ENCODE measurements at places on chromosomes 1 and 21. TPM values are rescaled to one million over a fixed set of nuclear protein-coding genes. Genes with fewer than 3 reads are reported as not detected.

- no peak for DNase-seq
Measured at GRCh38 chr1:113219828-113220227, 146.8 kb downstream of the LRIG2 start.

- DNase-seq: no peak
Measured at GRCh38 chr1:207240325-207241101, 81.0 kb upstream of the CD55 start.

The SAMD13 gene
- 2.9 TPM for polyA plus RNA-seq

The MPL gene
- polyA plus RNA-seq: not detected

DNA sequence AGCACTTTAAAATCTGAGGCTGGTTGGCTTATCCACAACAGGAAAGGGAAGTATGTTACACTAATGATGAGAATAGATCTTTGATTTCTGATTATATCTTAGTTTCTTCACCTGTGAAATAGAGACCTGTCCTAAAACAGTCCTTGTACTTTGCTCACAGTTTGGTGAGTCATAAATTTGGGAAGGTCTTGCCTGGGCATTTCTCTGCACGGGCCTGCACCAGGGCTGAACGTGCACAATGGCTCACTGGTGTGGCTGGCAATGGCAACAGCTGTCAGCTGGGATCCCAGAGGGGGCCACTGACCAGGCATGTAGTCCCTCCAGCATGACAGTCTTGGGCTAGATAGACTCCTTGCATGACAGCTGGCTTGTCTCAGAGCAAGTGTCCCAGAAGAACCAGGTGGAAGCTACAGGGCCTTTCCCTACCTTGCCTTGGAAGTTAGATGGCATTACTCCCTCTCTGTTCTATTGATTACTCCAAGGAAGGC lies 367.4 kb downstream of the DISC1 start:
- no peak for DNase-seq

DNA sequence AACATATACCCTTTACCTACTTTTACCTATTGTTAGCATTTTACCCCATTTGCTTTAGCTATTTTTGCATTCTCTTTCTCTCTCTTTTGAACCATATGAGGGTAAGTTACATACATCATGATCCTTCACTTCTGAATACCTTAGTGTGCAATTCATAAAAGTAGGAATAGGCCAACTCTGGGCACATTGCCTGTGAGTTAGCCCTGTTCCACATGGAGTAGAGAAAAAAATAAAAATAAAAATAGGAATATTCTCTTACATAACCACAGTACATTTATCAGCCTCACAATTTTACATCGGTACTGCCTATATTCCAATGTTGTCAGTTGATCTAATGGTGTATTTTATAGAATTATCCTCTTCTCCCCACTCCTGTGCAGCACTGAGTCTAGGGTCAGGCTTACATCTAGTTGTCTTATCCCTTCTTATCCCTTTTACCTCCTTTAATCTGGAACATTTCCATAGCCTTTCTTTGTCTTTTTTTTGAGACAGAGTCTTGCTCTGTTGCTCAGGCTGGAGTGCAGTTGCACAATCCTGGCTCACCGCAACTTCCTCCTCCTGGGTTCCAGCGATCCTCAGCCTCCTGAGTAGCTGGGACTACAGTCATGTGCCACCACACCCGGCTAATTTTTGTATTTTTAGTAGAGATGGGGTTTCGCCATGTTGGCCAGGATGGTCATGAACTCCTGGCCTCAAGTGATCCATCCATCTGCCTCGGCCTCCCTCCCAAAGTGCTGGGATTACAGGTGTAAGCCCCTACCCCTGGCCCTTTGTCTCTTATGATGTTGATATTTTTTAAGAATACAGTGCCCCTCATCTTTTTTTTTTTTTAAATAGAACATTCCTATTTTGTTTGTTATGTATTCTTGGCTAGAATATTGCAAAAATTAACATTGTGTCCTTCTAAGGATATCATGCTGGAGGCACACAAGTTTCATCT lies 11.1 kb upstream of the SLC30A1 start:
- DNase-seq: no peak

DNA sequence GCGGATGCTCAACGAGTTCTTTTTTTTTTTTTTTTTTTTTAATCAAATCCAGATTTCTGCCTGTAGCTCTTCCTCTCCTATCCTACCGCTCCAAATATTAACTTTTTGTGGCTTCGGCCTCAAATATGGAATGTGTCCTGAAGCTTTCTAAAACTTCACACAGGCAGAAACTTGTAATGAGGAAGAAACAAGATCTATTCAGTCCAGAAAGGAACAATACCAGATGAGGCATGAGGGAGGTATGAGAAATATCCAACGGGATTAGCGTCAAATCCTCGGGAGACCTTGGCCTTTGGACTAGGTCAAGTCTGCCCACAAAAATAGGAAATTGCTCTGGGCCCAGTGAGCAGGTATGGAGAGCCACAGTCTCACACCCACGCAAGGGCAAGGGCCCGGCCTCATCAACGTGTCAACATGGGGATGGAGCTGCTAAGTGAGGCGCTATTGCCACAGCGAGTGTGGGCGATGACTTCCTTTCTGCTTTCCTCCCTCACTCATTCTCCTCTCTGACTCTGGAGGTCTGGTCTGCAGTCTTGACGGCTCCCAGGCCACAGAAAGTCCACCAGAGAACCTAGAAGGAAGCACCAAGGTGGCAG lies 66.6 kb downstream of the BCAR3 start:
- DNase-seq: no peak

DNA sequence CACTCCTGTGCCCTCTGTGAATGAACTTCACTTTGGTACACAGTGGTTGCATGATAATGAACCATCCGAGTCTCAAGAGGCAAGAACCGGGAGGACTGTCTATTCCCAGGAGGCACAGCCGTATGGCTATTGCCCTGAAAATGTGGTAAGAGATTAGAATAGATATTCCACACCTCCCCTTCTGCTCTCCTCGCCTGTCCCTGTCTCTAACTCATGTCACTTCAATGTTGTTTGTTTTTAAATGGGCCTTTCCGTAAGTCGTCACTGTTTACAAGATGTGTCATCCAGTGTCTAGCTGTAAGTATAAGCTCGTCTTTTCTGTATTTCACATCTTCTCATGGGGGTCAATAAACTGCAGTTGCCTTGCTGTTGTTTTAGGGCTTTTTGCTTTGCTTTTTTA lies 122.2 kb downstream of the PATJ start:
- DNase-seq: no peak

DNA sequence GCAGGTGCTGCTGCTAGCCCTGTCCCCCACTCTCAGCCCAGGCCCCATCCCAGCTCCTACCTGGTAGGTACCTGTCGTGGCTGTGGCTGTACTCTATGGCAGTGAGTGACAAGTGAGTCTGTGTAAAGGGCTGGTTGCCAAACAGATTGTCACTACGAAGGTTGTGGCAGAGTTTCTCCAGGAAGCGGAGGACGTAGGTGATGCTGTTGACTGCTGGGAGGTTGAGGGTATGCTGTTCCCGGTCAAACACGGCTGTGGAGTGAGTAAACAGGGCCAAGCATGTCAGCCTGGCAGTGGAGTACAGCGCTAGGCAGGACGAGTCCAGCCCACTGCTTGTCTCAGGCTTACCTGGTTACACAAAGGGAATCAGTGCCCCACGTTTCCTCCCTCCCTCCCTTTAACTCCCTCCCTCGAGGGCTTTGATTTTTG lies 24.8 kb upstream of the SLFNL1 start:
- DNase-seq: no peak

DNA sequence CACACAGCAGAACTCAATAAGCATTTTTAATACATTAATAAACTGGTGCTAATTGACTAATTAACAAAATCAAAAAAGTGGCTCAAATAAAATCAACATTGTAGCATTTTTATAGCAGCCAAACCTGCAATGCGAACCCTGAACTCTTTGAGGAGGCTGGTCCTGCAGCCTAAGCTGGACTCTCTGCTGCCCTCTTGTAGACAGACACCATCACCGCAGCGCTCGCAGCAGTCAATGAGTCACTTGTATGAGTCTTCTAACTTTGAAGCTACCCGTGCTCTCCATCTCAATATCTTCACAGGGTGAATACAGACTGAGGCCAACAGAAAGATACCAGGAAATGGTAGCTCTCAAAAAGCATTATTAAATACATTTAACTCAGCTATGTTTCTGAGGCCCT lies 9.7 kb upstream of the KRTAP7-1 start:
- DNase-seq: no peak

GRCh38 chr1:21655259-21655658 lies 13.9 kb downstream of the RAP1GAP start:
- no peak for DNase-seq

DNA sequence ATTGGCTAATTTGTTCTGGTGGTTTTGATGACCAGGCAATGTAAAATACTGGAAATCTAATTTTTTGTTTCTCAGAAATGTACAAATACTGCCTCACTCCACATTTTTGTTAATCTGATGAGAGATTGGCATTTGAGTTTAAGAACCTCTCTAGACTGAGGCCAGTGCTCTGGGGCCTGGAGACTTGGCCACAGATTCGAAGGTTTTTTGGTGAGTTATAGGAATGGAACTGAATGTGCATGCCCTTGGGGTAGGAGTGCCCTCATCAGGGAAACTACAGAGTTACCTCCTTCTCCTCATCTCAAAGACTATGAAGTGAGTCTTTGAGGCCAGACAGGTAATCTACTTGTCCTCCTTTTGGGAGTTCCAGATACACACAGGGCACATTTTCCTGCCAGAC lies 347.9 kb downstream of the LTN1 start:
- DNase-seq: no peak

The NPR1 gene
- polyA plus RNA-seq: 57.8 TPM

- DNase-seq: no peak
Measured at GRCh38 chr1:20301463-20302107, 10.9 kb downstream of the VWA5B1 start.

DNA sequence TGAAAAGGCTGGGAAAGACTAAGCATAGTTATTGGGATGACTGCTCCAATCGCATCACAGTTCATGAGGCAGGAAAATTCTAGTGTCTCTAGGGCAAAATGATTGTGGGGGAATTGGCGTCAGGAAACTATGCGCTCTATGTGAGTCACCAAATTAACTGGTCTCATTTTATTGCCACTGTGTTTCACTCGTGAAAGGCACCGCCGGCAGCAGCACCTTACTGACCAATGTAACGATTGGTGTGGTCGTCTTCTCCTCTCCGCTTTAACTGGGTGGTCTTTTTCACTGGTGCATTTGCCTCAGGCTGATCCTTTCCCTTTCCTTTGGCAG lies 83.5 kb downstream of the SPAG17 start:
- DNase-seq: no peak

The PLA2G2A gene
- 0.52 TPM for polyA plus RNA-seq

The PEF1 gene
- 120 TPM for polyA plus RNA-seq

The TEDDM1 gene
- polyA plus RNA-seq: not detected

The PTPRU gene
- 3.7 TPM for polyA plus RNA-seq

DNA sequence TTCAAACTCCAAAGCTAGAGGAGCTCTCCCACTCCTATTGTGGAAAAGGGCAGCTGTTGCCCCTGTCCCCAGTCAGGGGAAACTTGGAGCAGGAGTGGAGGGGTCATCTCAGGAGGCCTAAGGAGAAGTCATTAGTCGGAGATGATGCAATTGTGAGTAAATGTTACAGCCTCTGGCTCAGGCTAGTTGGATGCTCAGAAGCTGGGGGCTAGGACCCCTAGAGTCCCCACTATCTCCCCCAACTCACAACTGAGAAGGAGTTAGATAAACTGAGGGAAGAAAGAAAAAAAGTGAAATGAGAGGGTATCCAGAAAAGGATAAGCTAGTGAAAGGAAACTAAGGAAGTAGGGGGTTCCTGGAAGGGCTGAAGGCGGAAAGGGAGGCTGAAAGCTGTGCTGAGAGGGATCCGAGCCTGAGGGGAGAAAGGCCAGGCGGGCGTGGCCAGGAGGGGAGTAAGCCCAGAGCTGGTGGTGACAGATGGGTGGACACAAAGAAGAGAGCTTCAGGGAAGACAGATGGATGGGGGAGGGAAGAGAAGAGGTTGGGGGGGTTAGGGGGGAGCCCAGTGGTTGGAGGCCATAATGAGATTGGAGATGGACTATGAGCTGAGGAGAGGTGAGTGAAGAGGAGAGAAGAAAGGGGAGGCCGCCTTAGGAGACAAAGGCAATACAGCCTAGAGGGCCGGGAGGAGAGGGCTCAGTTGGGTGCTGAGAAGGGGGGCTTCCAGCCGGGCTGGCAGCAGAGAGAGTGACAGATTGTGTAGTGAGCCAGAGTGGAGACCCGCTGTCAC lies 4.5 kb upstream of the NHLH1 start:
- DNase-seq: no peak

The LINGO4 gene
- 0.32 TPM for polyA plus RNA-seq

GRCh38 chr1:8943498-8944405 lies 1.9 kb upstream of the CA6 start:
- no peak for DNase-seq

- no peak for DNase-seq
Measured at GRCh38 chr1:220283625-220284024, 11.4 kb upstream of the RAB3GAP2 start.

DNA sequence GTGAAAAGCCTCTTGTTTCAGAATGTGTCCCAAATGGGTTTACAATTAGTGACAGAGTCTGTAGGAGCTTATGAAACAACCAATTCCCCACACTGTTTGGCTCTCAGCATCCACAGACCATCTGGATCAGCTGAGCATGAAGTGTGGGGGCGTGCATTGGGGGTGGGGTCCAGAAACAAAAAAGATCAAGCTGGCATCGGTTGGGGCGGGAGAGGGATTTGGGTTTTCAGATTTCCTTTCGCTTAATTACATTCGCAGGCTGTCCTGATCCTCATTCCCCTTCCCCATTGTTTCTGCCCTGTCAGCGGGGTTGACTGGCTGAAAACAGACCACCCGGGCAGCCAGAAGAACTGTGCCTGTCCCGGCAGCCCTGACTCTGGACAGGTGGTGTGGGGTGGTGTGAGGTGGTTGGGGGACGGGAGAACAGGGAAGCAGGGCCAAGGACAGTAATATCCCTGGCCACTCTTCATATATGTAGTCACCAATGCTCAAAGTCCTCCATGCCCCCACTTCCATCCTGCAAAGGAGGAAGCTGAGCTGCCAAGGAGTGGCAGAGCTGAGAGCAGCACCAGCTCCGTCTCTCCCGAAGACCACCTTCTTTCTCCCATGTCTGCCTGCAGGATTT lies 92.0 kb downstream of the IER5 start:
- no peak for DNase-seq

DNA sequence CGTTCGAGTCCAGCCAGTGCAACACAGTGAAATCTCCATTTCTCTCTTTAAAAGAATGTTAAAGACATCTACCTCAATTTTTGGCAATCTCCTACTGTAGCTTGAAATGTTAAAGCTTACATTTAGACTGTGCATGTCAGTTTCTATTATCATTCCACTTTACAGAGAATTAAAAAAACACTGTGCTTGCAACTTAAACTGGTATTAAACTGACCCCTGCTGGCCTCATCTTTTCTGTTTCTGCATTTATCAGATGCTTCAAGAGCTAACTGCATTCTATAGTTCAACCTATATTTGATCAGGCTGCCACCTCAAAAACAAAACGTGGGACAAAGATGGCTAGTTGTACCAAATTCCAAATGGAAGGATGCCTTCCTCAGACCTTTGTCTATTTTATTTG lies 226.5 kb downstream of the SMYD3 start:
- DNase-seq: no peak

DNA sequence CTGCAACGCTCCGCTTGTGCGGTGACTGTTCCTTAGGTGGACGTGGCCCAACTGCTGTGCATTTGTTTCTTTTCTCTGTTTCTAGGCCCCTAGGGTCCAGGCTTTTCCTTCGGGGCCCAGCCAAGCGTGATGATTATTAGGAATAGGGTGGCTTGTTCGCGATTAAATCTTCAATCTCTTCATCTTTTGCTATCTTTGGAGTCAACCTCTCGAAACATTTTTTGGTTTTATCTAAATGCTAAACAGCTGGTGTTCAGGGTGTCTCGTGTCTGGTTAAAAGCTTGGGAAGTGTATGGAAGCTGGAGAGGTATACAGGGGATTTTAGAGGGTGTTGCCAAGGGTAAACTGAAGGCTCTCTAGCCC lies 844 bp upstream of the PLD5 start:
- no peak for DNase-seq

The TRNP1 gene
- 33.0 TPM for polyA plus RNA-seq
